Ureter (tissue), 1 donor: ENCODE measurements at places on chromosomes 6 and 20. TPM values are rescaled to one million over a fixed set of nuclear protein-coding genes. Genes with fewer than 3 reads are reported as not detected.

The APCDD1L gene
- total RNA-seq, result 2.3 TPM

The CD164 gene
- 306 TPM for total RNA-seq

The LY6G5C gene
- total RNA-seq, result 3.0 TPM

The DSP gene
- total RNA-seq, result 67.6 TPM

The KLC4 gene
- 23.8 TPM for total RNA-seq

The HLA-B gene
- total RNA-seq, result 562 TPM

The PNLDC1 gene
- total RNA-seq, result not detected

The CALHM4 gene
- not detected for total RNA-seq

The HLA-DOA gene
- 25.6 TPM for total RNA-seq

The TNNC2 gene
- 0.57 TPM for total RNA-seq

GRCh38 chr6:144443157-144443556 lies 158.0 kb downstream of the UTRN start:
- DNase-seq, result no peak

DNA sequence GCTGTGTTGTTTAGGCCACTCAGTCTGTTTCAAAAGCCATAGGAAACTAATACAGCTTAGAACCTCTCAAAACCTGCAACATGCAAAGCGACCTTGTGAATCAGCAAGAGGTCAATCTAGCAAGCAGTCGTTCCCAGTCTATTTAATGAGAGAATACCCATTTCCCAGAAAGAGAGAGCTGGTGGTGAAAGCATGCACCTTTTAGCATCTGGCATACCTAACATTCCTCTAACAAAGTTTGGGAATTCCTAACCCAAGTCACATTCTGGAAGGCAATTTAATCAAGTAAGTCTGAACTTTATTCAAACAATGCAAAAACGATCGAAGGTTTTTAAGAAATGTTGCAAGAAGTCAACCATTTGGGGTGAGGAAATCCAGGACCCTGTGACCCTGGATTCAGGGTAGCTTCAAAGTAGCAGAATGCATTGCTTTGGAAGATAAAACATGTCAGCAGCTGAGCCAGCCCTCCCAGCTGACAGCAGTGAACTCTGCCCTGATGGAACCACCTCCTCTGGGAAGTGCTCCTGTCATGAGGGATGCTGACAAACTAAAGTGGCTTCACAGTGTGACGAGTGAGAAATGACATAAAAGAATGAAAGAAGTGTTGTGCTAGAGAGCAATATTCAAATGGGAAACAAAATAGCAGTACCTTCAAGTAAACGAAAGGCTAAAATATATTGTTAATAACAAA lies 104.8 kb downstream of the GMDS start:
- no peak for DNase-seq

- DNase-seq, result no peak
These were observed 361.0 kb upstream of the MARCKS start for GRCh38 chr6:113496166-113496565.

GRCh38 chr20:44181611-44182010 lies 5.4 kb downstream of the JPH2 start:
- no peak for DNase-seq

DNA sequence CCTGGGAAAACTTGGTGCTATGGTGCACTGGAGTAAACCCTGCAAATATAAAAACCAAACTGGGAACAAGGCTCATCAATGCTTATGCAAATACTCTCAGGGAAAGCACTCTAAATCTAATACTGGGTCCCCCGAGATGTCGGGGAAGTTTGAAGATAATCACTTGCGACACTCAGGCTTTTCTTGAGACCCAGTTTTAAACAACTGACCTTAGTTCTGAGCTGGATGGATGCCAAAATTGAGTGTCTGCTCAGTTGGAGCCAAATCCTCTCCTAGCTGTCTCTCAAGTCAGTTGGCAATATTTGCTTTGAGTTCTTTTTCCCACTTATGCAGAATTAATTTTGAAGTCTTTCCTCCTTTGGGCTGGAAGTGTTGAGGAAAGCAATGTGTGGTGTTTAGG lies 75.5 kb upstream of the CD2AP start:
- no peak for DNase-seq

- DNase-seq, result no peak
These were observed 108.7 kb downstream of the ARHGAP18 start for GRCh38 chr6:129601323-129601722.

GRCh38 chr6:137919837-137920730 lies 53.0 kb downstream of the TNFAIP3 start:
- no peak for DNase-seq

GRCh38 chr20:34680586-34681175 lies 3.8 kb upstream of the PIGU start:
- no peak for DNase-seq

DNA sequence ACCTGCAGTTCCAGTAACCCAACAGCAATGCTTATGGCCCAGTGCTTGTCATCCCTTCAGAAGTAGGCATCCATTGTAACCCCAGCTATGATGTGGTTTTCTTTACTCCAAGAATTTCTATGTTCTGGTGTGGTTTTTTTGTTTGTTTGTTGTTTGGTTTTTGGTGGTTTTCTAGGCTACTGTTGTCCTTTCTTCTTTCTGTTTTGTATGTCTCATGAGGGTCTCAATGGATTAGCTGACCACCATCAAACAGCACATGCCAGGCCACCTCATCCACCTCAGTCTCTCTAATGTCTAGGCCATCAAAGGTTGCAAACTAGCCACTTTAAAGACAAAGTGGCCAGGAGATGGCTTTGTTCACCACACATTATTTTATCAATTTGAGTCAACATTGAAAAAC lies 59.4 kb upstream of the TMEM30A start:
- no peak for DNase-seq

DNA sequence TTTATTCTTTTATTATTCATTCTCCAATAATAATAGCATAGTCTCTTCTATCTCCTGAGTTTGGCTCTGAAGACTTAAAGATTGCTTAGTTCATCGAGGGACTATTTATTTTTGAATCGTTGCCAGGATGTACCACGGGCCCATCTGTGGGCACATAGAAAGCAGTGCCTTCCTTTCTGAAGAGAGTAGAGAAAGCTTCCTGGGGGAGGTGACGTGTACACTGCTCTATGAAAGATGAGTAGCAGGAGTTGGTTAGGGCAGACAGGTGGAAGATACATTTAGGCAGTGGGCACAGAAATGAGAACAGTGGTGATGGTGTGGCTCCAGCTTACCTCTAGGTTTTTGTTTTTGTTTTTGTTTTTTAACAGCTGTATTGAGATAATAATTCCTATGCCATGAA lies 98.4 kb downstream of the CDKAL1 start:
- no peak for DNase-seq

GRCh38 chr6:166583230-166583965 lies 3.1 kb downstream of the RAMACL start:
- no peak for DNase-seq

- DNase-seq, result peak; percentile 56
These were observed 475.2 kb upstream of the MARCKS start for GRCh38 chr6:113381959-113382358.

DNA sequence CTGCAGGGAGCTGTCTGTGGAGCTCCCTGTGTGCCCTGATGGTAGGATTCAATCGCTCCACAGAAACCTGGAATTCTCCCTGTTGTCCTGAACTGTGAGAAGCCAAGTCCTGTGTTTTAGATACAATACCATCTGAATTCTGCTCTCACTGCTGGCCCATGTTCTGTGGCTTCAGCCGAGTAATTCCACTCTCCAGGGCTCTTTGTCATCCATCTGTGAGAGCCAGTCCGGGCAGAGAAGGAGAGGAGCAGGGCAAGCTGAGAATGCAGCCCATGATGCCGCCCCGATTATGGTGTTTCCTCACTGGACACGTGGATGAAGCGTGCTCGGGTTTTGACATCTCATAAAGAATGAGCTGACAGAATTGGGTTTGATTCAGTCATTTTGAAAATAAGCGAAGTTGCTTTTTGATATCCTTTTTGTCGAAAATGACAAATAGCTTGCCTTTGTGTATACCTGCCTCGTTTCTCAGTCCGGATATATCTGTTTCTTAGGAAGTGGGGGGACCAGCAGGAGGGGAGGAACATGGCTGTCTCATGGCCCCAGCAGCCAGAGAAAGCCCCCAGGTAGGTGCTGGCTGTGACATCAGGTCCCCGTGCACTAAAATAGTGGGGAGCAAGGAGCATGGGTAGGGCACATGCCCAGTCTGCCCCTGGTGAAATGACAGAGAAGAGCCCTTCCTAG lies 8.2 kb upstream of the CD93 start:
- no peak for DNase-seq

GRCh38 chr6:149065658-149066556 lies 251.6 kb upstream of the TAB2 start:
- no peak for DNase-seq

GRCh38 chr6:158763434-158764182 lies 55.6 kb downstream of the EZR start:
- no peak for DNase-seq

DNA sequence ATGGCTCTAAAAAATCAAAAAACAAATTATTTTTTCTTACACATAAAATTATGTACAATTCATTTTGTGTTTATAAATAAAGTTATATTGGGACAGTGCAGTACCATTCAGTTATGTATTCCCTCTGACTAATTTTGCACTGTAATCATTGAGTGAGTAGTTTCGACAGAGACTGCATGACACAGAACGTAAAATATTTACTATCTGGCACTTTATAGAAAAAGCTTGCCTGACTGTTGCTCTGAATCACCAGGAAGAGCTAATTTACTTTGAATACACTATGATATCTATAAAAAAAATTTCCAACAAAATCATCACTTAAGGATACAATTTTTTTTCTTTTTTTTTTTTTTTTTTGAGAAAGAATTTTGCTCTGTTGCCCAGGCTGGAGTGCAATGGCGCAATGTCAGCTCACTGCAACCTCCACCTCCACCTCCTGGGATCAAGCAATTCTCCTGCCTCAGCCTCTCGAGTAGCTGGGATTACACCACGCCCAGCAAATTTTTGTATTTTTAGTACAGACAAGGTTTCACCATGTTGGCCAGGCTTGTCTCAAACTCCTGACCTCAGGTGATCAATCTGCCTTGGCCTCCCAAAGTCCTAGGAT lies 11.0 kb upstream of the KHDC1L start:
- DNase-seq, result no peak

GRCh38 chr6:31042806-31043205 lies 32.5 kb downstream of the MUC22 start:
- peak; percentile 52 for DNase-seq

DNA sequence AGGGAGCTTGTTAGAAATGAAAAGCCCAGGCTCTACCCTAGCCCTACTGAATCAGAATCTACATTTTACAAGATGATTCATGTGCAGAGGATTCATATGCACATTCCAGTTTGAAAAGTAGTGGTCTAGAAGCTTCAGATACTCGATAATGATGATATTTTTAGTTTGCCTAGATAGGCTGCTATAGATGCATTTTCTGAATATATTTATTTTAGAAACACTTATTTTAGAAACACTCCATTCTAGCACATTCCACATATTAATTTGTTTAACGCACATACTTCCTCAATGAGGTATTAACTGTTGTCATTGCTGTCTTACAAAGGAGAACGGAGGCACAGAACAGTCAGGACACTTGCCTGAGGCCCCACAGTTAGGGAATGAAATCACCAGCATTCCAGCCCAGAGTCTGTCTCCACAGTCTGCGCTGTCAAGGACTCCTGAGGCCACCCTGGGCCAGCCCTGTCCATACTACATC lies 64.4 kb downstream of the SNAP25 start:
- DNase-seq, result no peak

GRCh38 chr20:6469695-6470094 lies 297.8 kb upstream of the BMP2 start:
- no peak for DNase-seq

DNA sequence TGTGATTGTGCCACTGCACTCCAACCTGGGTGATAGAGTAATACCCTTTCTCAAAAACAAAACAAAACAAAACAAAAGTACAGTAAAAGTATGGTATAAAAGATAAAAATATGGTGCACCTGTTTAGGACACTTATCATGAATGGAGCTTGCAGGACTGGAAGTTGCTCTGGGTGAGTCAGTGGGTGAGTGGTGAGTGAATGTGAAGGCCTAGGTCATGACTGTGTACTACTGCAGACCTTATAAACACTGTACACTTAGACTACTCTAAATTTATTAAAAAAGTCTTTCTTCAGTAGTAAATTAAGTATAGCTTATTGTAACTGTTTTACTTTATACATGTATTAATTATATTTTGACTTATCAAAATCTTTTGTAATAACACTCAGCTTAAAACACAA lies 46.0 kb downstream of the ZFP64 start:
- DNase-seq, result no peak

- no peak for DNase-seq
These were observed 194.8 kb downstream of the UNC5CL start for GRCh38 chr6:40844246-40844645.

DNA sequence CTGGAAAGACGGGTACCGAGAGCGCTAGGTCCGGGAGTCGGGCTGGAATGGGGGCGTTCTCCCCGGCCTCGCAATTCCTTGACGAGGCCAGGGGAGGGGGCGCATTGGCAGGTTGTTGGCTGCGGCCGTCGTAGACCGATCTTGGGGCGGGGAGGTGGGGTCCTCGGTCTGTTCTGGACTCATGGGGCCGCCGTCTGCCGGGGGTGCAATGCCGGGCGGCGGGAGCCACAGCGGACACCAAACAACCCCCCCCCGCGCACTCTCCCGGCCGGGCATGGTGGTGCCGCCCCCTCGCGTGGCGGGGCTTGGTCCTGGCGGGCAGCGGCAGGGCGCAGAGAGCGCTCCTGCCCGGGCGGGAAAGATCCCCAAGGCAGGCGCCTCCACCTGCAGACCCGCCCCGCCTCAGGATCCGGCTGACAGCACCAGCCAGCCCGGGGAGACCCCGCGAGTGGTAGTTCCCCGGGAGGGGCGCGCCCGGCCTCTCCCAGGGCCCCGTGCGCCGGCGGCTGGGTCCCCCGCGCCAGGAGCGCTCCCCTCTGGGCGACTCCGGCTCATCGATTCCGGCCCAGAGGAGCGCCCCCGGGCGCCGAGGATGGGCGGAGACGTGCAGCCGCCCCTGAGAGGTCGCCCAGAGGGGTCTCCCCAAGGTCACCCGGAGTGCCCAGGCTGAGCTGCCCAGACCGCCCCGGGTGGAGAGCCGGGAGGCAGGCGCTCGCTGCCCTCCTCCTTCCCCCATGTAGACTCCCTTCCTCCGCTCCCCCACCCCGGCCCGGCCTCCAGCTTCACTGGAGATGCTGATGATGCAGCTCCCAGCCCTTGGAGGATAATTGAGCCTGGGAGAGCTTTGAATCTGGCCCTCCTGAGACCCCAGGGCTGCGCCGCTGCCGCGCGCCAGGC lies 709 bp downstream of the PPP1R16B start:
- no peak for DNase-seq

- DNase-seq, result no peak
These were observed 30.7 kb upstream of the ZBP1 start for GRCh38 chr20:57650756-57651483.

DNA sequence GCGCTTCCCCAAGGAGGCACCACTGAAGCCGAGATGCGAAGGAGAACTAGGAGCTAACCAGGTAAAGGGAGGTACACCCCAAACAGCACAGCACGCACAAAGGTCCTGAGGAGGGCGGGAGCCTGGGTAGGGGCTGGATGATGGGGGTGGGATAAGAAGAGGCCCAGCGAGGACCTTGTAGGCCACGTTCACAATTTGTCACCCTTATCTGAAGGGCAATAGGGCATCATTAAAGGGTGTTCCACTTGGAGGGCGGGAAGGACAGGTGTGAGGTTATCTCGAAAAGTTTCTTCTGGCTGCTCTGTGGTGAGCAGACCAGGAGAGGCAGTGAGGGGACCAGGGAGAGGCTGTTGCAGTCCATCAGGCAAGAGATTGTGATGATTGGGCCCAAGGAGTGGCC lies 25.6 kb downstream of the POFUT1 start:
- no peak for DNase-seq

GRCh38 chr6:116545651-116546050 lies at the start of gene TRAPPC3L:
Gene TRAPPC3L (minus strand): TSS chr6:116545684. CDS start chr6:116545514, 170 bp downstream.
- no peak for DNase-seq
